ENCODE measurements at places on chromosomes 3 and 15.

GRCh38 chr3:185528532-185528931, 23.9 kb downstream of the LIPH start:
- DNase-seq: no peak

DNA sequence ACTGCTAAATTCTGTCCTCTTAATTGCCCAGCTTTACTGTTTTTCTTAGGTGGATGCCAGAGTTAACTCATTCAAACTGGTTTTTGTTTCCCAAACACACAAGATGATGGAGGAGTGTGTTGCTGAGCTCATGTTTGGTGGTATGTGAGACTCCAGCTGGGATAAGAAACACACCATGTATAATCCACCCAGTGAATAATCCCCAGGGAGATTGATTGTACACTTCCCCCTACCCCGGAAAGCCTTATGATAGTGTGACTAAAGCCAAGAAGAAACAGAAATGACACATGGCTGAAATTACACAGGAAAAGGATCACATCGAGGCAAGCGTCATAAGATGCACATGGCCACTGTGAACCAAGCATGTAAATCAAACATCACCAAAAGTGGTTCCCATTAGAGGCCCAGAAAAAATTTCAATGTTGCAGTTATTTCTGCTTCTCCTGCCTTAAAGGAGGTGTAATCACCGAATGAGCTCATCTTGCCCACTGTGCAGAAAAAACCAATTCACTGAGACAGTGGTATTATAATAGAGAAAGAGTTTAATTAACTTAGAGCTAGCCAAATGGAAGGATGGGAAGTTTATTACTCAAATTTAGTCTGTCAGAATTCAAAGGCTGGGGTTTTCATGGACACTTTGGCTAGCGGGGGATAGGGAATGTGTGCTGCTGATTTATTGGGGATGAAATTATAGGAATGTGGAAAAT, 56.7 kb upstream of the MAGI1 start:
- no peak for DNase-seq

DNA sequence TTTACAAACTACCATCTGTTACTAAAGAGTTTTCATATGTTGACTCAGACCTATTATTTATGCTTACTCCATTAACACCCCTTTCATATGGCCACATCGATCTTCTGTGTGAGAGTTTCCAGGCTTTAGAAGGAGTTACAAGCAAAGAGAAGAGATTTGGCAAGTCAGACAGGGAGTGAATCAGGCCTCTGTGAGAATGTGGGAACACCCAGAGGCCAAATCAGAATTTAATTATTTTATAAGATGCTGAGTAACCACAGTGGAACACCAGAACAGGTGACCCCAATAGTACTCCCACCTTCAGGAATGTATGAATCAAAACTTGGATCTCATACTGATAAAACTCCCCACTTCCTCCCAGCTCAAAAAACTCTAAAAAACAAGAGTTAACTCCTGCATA, 42.0 kb downstream of the IFT57 start:
- no peak for DNase-seq

GRCh38 chr3:135311699-135312098, 516.6 kb downstream of the EPHB1 start:
- DNase-seq: no peak

- no peak for DNase-seq
Observed at GRCh38 chr3:38133209-38133556, 3.7 kb downstream of the ACAA1 start.

DNA sequence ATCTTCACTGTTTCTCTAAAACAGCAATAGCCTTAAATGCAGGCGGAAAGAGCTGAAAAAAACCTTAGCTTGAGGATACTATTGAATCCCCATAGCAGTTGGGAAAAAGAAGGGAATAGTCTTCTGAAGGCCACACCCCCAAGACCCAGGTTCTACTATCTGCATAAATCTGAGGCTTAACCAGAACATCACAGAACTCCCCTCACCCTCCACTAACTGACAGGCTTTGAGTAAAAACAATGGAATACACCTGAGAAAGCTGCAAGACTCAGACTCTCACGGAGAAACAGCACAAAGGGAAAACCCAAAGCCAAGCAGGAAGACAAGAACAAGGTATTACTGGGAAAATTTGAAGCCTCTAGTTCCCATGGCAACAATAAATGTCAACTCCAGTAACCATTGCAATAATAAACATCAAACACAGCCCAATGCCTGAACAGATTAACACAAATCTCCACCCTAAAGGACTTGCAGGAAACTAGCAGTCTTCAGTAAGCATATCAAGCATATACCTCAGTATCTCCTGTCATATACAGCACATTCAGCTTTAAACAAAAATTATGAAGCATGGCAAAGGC, 56.4 kb downstream of the TMCC1 start:
- DNase-seq: no peak

DNA sequence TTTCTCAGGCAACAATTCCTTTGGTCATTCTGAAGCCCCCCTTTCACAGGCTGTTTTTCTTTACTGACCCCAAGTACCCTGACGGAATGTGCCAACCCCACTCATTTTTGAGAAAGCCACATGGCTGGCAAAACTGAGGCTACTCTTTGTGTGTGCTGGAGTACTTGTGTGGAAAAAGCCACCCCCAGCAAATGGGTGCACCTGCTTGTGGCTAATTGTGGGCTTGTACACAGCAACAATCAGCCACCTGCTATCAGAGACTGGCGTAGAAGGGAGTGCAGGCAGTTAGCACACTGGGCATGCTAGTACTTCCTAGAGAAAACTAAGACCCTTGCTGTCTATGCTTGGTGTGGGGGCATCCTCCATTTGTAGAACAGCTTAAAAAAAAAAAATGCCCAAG, 110.1 kb upstream of the LMOD3 start:
- no peak for DNase-seq

DNA sequence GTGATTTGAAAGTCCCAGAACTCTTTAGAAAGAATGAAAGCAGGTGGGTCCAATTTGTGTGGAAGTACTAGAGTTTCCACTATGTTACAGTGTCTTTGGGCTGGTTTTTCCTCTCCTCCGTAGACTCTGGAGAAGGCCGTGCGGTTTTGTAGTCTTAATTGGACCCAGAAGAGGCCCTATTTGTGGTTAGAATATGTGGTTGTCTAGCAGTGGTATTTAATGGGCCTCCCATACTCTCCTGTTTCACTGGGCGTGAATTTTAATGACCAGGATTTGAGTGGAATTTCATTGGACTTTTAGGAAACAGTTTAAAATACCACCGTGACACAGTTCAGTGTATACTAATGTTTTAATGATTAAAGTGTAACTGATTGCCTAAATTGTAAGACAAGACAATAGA, 182.3 kb downstream of the BBX start:
- DNase-seq: no peak

DNA sequence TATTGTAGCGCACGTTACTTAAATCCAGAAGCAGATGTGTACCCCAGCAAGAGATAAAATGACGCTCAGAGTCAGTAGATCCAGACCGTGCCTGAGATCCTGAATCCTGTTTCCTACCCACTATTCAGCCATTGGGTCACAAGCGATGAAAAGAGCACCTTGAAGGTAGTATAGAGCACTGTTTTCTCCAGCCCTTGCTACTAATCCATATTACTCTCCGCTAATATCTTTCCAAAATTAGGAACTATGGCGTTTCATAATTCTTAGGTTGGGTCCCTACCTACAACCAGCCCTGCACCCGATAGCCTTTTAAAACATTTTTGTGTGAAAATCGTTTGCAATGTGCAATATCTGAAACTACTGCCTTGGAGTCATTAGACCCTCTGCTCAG, 596 bp downstream of the BTD start:
- no peak for DNase-seq

GRCh38 chr3:133413161-133414020, 13.5 kb downstream of the BFSP2 start:
- DNase-seq: no peak

GRCh38 chr3:134374105-134374790, at the start of gene AMOTL2:
Gene AMOTL2, minus strand, starts transcription at chr3:134374447. Its CDS starts 3,014 bp downstream, at chr3:134371433.
- no peak for DNase-seq

- no peak for DNase-seq
Observed at GRCh38 chr3:149198611-149199010, 23.0 kb downstream of the CP start.

DNA sequence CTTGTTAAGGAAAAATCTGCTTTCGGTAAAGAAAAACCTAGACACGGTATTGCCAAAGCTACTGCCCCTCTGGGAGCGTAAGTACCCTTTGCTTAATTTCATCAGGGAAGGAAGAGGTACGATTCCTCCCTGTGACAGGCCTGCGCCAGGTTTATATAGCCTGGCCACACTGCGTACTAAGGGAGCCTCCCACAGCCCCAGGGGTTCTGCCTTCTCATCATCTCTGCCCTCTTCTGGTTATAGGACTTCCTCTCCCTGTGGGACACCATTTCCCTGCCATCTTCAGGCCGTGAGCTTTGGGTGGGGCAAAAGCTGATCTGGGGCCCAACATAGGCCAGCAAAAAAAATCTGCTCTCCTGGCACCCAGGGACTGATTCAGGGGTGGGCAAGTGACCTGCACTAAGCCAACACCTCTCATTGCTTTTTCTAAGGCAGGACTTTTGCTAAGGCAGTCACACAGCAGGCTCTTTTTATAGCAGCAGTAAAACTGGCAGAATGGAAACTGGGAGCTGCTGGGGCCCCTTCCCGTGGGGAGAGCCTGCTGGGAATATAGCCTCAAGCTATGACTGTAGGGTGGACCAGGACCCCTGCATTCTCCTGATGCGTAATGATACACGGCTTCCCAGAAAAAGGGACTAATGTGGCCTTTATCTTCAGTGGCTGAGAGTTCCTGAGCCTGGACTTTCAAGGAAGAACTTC, 76.2 kb downstream of the PRICKLE2 start:
- DNase-seq: no peak

- no peak for DNase-seq
Observed at GRCh38 chr3:71397046-71397445, 186.5 kb downstream of the FOXP1 start.

- DNase-seq: no peak
Observed at GRCh38 chr15:48681353-48681752, 35.8 kb upstream of the FBN1 start.

DNA sequence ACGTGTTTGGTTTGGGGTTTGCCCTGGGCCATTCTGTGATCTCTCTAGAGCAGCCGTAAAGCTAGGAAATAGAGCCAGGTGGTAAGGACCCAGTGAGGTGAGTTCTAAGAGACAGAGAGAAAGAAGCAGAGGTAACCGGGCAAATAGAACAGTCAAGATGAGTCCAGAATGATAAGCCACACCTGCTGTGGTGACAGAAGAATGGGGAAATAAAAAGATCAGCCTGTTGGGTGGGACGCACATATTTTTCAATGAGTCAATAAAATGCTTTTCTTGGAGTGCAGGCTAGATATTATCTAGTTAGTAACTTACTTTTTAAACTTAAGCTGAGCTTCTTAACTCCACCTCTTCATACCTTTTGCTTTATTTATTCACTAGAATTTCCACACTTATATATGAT, 135.0 kb downstream of the NFKBIZ start:
- no peak for DNase-seq

DNA sequence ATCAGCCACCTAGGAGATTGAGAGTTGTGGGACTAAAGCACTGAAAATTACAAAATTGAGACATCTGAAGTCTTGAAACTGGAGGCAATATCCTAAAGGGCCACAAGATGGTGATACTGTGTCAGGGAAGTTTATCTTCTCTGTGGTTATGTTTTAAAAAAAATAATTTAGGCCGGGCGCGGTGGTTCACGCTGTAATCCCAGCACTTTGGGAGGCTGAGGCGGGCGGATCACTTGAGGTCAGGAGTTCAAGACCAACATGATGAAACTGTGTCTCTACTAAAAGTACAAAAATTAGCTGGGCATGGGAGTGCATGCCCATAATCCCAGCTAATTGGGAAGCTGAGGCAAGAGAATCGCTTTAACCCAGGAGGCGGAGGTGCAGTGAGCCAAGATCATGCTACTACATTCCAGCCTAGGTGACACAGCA, 17.9 kb upstream of the NIT2 start:
- no peak for DNase-seq

DNA sequence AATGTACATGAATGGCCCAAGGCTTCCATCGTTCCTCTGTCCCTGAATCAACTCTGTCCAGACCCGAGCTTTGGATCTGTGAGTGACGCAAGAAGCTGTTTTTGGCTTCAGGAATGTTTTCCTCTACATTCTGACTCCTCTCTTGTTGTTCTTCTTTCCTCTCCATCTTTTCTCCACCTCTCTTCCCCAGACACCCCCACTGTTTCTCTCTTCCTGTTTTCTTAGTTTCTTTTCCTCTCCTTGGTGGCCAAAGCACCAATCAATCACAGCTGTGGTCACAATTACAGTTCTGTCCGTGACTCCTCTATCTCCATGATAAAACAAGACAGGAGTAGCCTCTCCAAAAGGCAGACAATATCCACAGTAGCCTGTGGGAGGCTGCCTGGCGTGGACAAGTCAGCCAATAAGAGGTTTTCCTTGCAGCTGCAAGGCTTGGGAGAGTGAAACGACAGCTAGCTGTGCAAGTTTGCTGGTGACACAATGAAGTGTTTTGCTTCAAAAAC, 4.9 kb upstream of the TMEM212 start:
- DNase-seq: no peak

DNA sequence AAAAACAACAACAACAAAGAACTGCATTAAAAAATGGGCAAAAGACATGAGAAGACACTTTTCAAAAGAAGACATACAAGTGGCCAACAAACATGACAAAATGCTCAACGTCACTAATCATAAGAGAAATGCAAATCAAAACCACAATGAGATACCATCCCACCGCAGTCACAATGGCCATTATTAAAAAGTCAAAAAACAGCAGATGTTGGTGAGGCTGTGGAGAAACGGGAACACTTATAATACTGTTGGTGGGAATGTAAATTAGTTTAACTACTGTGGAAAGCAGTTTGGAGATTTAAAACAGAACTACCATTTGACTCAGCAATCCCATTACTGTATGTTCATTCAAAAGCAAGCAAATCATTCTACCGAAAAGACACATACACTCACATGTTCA, 15.1 kb downstream of the EIF1B start:
- DNase-seq: no peak

DNA sequence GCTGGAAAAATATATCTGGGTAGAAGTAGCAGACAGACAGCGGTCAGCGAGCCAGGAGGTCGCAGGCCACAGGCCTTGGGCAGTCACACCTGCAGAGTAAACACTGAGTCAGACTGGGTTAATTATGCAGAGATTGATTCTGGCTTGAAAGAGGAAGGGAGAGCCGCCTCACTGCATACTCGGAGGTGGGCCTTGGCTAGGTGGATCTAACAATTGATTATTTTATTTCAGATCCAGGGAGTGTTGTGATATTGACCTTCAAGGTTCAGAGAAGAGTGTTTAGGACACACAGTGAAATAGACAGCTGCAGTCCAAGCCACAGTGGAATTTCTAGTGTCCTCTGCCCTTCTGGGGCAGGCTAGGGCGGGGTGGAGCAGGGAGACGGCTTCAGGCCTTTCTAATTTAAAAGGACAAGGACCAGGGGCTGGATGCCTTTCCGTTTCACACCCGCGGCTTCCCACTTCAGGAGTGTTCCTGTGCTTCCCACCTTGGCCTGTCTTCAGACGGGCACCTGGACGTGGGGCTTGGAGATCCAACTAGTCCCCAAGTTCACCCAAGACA, 237.3 kb downstream of the XXYLT1 start:
- DNase-seq: no peak

All from cortex of kidney (tissue), 1 donor.